ENCODE measurements at places on chromosomes 5 and 9.

GRCh38 chr9:113998525-113999255 lies 79.4 kb downstream of the AMBP start:
- peak; percentile 2 for DNase-seq

GRCh38 chr9:89774858-89775370 lies 170.1 kb downstream of the GADD45G start:
- DNase-seq, result no peak

- DNase-seq, result peak; percentile 24
Observed at GRCh38 chr9:21579247-21579671, 97.1 kb upstream of the IFNE start.

DNA sequence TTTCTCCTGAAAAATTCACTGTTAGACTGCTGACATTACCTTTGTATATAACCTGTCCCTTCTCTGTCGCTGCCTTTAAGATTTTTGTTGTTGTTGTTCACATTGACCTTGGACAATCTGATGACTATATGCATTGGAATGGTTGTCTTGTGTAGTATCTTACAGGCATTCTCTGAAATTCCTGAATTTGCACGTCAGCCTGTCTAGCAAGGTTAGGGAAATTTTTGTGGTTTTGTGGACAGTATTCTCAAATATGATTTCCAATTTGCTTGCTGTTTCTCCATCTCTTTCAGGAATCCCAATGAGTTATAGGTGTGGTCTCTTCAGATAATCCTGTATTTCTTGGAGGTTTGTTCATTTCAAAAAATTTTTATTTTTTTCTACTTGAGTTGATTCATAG lies 140.8 kb downstream of the PRR16 start:
- DNase-seq, result no peak

DNA sequence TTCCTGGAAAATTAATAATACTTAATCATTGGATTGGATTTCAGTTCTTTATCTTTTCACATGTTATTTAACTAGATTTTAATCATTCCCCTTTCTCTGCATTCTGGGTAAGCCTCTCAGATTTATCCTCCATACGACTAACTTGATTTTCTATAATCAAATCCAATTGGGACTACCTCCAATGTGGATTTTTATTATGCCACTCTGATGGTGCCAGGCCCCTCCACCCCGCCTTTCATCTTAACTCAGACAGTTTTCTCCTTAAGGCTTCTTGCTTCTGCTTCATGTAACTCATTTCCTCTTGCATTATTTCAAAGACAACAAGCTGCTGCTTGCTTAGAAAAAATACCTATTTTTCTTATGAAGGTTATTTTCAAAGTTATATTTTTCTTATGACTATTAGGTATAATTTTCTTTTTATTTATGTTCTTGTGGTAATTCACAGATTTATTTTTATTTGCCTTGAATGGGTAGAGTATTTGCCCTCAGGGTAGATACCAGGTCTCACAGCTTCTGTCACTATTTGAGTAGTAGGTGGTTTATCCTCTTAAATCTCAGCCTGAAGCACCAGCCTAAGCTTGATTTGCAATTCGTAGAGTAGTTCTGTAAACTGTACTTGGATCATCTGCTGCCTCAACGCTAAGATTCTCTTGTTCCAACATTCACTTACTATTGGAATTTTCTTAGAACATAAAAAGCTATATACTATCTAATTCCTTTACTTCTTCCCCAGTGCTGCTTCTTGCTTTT lies 659.0 kb upstream of the ARRDC3 start:
- DNase-seq, result no peak

DNA sequence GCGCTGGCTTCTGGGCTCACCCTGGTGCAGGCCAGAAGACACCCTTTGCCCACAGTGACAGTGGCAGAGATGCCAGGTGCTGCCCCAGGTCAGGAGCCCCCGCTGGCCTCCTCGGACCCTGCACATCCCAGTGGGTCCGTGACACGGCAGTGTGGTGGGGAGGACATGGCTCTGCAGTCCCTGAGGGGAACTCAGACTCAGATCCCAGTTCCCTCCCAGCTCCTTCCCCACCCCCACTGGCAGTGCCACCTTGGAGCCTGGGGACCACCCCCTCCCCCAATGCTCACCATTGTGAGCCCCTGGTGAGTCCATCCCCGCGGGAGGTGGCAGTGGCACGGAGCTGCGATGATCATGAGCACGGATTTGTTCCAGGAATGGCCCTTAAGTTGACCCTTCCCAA lies 562 bp upstream of the CCDC187 start:
- no peak for DNase-seq

GRCh38 chr5:144141585-144141984 lies 28.9 kb downstream of the YIPF5 start:
- no peak for DNase-seq

DNA sequence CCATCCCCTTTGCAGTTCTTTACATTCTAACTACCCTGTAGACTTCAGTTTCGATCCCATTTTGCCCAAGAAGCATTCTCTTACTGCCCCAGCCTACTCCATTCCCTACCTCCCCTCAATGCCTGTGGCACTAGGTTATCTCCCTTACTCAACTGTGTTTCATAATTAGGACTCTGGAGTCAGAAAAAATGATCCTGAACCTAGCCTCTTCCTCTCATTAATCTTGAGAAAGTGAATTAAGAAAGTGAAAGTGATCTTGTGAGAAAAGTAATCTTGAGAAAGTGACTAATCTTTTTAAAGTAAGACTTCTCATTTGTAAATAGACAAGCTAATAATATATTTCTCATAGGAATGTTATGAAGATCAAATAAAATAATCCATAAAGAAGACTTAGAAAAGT lies 444.0 kb upstream of the TRPC7 start:
- DNase-seq, result no peak

DNA sequence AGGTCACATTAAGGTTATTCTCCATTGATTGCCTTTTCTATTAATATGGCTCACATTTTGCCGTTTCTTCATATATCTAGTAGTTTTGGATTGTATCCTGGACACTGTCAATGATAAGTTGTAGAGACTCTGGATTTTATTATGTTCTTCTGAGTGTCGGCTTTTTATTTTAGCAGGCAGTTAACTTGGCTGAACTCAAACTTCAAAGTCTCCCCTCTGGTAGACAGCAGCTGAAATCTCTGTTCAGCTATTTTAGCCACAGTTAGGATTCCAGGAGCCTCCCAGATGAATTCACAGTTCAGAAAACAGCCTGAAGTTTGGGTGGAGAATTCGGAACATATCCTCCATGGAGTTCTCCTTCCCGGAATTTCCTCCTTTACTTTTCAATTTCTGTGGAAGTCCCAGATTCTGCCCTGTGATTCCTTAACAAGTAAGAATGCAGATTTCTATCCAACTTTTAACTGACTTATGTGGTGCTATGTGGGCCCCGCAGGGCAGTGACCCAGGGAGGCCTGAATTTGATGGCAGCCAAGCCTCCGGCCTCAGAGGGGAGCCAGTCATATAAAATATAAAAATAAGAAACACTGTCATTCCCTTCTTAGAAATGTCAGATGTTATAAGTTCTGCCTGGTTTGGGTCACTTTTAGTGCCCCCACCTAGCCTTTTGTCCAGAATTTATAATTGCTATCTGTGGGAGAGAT lies 39.3 kb upstream of the MVB12B start:
- no peak for DNase-seq

- DNase-seq, result no peak
Observed at GRCh38 chr5:124683917-124684555, 62.4 kb downstream of the ZNF608 start.

- no peak for DNase-seq
Observed at GRCh38 chr5:17854901-17855300, 220.6 kb downstream of the TAF11L14 start.

DNA sequence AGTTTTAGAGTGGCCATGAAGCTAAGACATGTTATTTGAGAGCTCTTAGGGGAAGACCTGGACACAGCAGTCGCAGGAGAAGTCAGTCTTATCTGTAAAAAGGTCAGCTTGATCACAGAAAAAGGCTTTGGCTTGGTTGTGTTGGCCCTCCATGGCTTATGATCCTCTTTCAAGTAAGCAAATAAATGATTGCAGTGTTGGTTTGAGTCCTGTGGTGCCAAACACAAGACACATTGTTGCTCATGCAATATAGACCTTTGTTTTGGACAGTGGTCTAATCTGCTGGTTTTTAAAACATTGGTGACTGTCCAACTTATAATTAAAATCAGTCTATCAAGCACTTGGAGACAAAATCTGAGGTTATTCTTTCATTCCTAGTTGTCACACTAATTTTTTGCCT lies 54.0 kb downstream of the DOCK8 start:
- DNase-seq, result no peak

- no peak for DNase-seq
Observed at GRCh38 chr9:2356041-2356790, 265.4 kb upstream of the VLDLR start.
